ENCODE measurements at places on chromosomes 16 and 17.

DNA sequence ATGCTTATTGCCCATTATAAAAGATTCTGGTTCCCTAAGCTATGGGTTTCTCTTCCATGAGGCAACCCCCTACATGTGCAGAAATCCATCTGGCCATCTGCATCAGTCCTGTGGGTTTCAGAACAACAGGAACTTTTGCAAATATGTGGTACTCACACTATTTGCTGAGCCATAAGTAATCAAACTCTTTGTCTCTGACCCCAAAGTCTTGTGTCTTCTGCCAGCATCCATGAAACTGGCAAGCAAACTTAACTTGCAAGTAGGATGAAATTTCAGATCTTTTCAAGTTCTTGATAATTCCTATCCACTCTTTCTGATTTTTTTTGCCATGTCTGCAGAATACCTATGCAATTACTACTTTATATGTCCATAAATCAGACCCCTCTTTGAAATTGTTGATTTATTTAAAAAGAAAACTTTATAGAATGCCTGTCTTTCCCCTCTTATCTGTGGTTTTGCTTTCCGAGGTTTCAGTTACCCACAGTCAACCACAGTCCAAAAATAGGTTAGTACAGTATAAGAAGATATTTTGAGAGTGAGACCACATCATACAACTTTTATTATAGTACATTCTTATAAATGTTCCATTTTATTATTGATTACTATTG, 158.4 kb upstream of the IRX3 start:
- no peak for DNase-seq

DNA sequence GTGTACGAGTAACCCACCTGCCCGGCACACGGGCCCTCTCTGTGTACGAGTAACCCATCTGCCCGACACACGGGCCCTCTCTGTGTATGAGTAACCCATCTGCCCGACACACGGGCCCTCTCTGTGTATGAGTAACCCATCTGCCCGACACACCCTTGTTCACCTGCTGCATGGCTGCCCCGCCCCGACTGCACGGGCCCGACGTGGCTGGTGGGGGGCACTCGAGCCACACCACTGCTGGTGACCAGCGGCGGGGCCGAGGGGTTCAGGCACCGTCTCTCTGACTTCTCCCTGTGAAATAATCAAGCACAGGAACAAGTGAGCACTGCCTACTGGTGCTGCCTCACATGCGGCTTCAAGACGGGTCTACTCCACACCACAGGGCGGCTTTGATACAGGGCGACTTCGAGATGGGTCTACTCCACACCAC, 22.1 kb downstream of the MAP1LC3B start:
- no peak for DNase-seq

- DNase-seq: peak; percentile 30
Observed at GRCh38 chr17:3956983-3957382, 7.3 kb downstream of the ATP2A3 start.

DNA sequence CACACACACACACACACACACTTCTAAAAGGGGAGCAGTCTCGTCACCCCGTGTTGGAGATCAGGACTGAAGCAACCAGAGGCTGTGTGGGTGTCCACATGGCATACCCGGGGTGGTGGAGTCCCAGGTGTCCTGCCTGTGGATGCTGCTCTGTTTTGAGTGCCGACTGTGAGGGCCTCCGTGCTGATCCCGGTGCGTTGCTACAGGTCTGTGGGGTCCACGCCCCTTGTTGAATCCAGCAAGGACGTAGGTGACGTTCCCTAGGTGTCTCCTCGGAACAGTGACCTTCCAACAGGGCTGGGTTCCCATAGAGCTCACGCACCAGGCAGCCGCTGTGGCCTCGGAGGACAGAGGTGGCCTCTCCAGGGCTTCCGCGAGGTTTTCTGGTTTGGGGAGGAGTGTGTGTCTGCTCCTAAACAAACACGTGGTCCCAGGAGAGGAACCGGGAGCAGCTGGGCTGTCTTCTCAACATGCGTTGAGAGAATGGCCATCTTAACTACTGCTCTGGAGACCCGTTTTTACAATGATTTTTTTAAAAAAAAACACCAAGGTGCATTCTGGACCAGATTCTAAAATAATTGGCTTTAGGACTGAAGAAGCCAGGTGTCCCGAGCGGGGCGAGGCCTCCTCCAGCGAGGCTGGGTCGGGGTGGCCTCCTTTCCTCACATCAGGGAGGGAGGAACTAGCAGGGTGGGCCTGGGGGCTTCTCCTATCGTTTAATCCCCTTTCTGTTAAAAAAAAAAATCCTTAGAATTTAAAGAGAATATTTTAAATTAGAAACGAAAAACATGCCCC, 100.6 kb upstream of the ZNF750 start:
- DNase-seq: no peak

DNA sequence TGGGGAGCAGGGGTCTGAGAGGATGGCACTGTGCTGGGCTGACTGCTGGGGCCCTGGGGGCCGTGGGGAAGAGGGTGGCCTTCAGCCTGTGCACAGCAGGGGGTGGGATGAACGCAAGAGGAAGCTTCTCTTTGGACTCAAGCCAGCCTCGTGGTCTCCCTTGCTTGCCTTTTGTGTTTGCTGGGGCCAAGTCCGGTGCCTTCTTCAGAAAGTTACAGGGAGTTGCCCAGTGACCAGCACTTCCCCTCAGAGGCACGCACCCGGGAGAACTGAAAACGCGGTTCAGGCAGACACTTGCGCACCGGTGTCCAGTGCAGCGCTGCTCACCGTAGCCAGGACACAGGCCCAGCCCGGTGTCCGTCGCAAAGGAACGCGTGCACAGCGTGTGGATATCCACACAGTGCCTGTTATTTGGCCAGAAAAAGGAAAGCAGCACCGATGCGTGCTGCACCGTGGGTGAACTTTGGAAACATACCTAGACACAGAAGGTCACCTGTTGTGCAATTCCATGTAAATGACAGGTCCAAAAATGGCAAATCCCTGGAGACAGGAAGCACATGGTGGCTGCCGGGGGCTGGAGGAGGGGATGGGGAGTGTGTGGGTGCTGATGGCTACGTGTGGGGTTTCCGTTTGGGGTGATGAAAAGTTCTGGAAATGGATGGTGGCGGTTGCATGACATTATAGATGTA, 29.4 kb upstream of the NUDT16L1 start:
- DNase-seq: no peak

DNA sequence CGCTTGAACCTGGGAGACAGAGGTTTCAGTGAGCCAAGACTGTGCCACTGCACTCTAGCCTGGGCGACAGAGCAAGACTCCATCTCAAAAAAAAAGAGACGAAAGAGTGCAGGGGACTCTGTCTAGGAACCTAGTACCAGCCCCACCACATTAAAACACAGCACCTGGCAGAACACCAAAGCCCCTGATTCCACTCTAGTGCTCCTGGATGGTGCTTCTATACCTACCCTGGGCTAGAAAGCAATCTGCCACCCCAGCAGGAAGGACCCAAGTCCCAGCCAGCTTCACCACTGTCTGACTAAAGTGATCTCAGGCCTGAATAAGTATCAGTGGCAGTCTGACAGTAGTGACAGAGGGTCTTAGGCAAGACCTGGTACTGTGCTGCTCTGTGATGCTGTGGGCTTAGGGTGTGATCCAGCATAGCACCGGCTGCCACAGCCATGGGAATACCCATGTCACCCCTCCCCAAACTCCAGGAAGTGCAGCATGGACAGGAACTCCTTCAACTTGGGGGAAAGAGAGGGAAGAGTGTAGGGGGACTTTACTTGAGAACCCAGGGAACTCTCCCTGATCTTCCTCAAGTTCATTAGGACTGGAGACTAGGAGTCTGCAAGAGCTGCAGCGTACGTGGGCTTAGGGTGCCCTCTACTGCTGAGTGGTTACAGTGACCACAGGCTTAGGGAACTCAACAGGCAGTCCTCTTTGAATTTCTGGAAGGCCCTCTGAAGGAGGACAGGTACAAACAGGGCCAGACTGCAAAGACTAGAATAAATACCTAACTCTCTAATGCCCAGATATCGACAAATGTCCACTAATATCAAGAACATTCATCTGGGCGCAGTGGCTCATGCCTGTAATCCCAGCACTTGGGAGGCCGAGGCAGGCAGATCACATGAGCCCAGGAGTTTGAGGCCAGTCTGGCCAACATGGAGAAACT, 30.0 kb upstream of the RNF43 start:
- peak; percentile 89 for DNase-seq

- DNase-seq: peak; percentile 21
Observed at GRCh38 chr16:78224342-78224741, 124.9 kb downstream of the WWOX start.

DNA sequence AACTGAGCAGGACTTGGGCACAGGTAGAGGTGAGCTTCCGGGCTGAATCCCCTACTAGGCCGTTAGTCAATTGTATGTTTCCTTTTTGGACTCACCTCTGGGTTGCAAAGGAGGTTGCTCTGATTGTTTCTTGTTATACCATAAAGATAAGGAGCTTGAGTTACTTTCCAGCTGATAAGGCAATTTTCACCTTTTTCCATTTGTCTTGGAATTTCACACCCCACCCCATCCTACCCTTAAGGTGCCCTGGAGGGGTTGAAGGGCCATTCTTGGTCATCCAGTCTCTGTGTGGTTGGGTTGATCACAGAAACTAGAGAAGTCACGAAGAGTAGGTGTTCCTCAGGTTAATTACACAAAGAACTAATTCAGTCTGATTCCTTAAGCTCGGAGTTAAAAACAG, 162.2 kb downstream of the CDH13 start:
- no peak for DNase-seq

DNA sequence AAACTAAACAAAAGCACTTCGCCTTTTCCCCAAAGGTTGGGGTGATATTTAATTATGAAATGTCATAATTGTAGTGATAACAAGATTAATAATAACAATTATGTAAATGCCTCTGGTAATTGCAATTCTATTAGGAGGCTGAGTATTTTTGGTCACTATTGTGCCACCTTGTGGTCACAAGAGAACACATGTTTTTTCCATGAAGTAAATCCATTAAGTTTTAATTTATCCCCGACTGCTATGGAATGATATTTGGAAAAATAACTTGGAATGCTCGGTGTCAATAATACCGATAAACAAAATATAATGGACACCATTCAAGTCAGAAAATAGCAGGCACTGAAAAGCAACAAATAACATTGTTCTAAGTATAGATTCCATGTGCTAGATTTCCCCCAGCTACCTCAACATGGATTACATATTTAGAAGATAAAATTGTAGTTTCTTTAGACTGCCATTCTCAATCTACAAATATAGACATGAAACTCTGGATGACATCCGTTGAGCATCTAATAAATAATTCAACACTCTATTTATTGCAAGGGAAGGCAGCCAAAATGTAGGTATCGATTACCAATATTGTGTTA, 25.0 kb upstream of the KCNJ2 start:
- peak; percentile 56 for DNase-seq

DNA sequence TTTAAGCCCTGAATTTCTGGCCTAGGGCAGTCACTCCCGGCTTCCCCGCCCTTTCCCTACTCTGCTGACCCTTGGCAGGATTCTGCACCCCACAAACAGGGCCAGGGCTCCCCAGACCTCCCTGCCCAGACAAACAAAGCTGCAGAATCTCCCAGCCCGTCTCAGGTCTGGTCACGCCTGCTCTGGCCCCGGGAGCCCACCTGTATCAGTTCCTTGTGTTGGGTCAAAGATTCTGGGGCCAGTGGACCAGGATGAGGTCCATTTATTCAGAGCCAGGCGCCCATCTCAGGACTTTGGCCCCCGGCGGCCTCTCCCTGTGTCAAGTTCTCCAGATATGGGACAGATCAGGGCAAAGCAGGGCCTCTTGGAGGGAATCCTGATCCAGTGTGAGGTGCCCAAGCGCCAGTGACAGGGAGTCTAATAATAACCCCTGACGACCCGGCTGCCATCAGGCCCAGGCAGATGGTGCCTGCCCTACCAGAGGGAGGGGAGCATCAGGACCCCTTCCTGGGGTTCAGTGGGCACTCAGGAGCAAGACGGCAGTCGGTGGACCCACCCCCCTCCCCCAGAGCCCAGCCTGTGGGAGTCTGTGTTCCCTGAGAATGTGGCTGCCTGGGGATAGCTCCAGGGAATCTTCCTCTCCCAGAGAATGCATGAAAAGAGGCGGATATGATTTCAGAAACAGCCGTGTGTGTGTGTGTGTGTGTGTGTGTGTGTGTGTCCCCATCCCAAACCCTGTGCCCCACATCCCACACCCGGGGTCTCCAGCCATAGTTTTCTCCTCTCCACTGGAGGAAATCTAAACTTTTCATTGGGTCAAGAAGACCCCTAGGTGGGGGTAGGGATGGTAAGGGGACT, 1.3 kb downstream of the TTYH2 start:
- peak; percentile 40 for DNase-seq

GRCh38 chr16:17559394-17559793, 88.6 kb upstream of the XYLT1 start:
- DNase-seq: no peak

DNA sequence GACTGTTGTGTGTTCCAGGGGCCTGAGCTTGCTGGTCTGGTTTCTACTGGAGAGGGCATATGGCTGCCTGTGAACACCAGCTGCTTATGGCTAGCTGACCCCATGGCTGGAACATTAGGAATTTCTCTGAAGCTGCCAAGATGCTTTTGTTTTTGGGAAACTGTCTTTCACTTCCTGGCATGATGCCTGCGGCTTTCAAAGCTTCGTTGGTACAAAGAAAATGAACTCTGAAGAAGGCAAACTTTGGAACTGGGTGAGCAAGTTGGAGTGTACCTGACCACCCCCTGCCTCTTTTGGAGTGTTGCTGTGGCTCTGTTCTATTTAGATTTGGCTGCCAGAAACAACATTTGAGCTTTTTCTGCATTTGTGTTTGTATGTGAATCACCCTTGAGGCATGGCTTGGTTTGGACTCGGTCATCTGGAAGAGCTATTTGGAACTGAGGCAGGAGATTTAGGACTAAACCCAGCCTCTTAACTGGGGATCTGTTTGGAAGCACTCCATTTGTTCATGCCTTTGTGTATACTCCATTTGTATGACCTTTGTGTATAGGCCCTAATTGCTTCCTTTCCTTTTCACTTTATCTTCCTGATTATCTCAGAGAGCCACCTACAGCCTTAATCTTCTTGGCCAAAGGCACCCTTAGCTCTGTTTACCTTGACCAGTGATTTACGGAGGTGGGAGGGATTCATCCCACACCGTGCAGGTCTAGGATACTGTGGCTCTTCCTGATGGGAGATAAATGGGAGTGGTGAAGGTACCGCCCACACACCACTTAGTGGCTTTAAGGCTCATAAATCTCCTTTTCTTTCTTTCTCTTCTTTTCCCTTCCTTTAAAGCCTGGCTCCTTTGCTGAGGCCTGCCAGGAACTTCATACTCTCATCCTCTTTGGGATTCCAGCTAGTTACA, 7.3 kb upstream of the CPHXL start:
- no peak for DNase-seq
